ENCODE measurements at places on chromosomes 2 and 18. TPM values are rescaled to one million over a fixed set of nuclear protein-coding genes. Genes with fewer than 3 reads are reported as not detected.

GRCh38 chr2:137677466-137677865, 286.8 kb upstream of the HNMT start:
- DNase-seq: no peak

The MBD2 gene
- 19.6 TPM for polyA plus RNA-seq

- no peak for DNase-seq
Measured at GRCh38 chr2:1653956-1654695, 90.2 kb downstream of the PXDN start.

GRCh38 chr2:100409975-100410647, 7.4 kb downstream of the CHST10 start:
- DNase-seq: no peak

DNA sequence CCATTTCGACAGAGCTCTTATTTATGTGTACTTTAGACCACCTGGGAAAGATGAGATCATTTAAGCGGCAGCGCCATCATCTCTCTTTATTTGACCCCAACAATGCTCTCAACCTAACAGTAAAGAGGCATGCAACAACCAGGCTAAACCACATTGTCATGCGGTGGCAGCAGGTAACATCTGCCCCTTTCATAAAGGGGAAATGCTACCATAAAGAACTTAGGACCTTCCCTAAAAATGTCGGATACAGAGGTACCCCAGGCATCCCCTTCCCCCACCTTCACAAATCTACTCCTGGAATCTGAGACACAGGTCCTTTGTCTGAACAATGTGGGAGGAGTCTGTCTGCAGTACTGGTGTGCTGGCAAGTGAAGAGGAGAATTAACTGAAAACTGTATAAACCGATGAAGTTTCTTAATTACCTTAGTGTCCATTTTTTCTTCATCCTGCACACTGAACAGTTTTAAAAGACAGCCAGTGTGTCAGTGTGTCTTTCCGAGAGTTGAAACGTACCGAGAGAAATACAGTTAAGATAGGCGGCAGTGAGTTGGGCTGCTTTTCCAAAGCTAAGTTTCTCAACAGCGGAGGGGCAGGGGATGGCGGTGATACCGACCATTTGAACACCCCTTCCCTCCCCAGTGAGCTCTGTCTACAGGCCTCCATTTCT, 1.9 kb downstream of the MEX3C start:
- DNase-seq: peak; percentile 9

DNA sequence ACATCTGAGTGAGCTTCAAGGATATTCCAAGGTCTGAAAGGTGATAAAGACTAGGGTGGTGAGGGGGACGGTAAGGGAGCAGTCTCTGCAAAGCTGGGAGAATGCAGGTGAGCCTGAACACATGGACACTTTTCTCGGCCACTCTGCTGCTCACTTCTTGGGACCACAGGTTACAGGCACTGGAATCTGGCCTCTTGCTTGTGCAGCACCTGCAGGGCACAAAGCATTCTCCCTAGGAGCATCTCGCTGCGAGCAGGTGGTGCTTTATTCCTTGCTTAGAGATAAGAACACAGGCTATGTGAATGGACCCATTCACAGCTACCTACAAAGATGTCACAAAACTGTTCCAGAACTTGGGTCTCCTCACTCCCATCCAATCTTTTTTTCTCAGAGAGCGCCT, 153.2 kb downstream of the DDX1 start:
- no peak for DNase-seq
